ENCODE measurements at places on chromosomes 11 and 22.
A peak's percentile ranks its signal among the peaks of the same experiment; 100 is the strongest.

DNA sequence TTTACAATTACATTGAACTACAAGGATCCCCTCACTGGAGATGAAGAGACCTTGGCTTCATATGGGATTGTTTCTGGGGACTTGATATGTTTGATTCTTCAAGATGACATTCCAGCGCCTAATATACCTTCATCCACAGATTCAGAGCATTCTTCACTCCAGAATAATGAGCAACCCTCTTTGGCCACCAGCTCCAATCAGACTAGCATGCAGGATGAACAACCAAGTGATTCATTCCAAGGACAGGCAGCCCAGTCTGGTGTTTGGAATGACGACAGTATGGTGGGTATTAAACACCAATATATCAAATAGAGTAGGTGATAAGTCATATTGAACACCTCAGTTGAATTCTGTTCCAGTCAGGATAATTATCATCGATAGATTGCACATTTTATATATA, 4.4 kb downstream of the FBXO7 start:
- no peak for DNase-seq

- DNase-seq: no peak
Measured at GRCh38 chr11:26344647-26345046, 12.7 kb downstream of the ANO3 start.

GRCh38 chr11:68345776-68346461, 33.5 kb downstream of the LRP5 start:
- no peak for DNase-seq

DNA sequence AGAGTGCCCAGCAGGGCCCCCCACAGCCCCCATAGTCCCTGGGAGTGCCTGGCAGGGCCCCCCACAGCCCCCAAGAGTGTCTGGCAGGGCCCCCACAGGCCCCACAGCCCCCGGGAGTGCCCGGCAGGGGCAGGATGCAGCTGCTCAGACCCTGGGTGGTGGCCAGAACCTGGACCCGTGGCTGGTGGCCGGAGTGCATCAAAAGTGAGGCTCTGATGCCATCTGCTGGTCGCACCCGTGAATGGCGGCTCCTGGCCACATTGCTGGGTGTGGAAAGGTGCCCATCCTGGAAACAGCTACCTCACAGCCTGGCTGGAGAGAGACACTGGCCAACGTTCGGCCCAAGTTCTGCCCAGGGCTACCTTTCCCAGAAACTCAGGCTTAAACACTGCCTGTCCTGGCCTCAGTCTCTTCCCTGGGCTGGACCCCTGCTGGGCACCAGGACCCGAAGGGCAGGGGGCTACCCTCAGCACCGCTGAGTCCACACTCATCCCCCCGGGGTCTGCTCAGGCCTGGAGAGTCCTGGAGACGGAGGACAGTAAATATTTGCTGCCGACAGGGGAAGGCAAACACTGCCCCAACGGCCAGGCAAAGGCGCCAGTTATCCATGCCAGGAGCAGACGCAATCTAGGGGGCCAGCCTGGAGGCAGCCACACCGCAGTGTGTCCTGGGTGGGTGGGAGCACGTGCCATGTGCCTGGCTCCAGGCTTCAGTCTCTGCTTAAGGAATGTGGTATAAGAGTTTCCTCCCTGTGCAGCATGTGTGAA, 4.4 kb downstream of the INS start:
- peak; percentile 45 for DNase-seq
